Activated CD4-positive, alpha-beta T cell treated with anti-CD3 and anti-CD28 coated beads for 36 hours (primary cell): ENCODE measurements at places on chromosomes 6 and 20. TPM values are rescaled to one million over a fixed set of nuclear protein-coding genes. Genes with fewer than 3 reads are reported as not detected.

- no peak overlapping the region for H3K27ac ChIP-seq
- peaks cover 2% of the 10 kb centered on the region for H3K27me3 ChIP-seq
- DNase-seq, result no peak
Observed at GRCh38 chr20:44703183-44703925, 11.8 kb upstream of the CCN5 start.

DNA sequence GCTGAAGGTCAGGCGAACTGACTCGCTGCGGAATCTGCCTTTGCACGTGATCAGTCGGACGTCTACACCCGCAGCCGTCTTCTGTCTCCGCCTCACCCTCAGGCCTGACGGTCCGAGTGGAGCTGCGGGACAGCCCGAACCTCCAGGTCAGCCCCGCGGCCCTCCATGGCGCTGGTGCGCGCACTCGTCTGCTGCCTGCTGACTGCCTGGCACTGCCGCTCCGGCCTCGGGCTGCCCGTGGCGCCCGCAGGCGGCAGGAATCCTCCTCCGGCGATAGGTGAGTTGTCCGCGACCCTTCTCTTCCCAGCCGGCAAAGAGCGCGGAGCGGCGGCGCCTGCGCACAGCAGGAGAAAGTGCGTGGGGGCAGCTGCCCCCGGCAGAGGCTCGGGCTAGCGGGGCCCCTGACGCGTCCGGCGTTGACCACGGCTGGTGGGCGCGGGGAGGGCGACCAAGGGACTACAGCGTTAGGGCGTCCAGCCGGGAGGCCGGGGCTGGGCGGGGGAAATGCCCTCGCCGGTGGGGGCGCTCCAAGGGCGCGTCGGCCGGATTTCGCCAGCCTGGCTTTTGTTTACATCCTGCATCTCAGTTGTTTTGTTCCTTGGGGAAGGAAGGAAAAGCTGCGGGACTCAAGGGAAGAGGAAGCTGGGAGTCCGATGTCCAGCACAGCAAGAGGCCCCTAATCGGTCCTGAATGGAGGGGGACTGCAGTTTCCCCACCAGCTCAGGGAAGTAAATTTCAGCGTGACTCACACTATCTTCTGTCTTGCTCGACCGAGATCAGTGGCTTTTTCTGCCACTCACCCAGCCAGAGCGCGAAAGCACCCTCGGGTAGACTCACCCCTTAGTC, at the start of gene SMPDL3A:
TSS of gene SMPDL3A (plus strand) at position 77 of the 846 bp plus-strand sequence. CDS start at position 166, 89 bp downstream.
- H3K27ac ChIP-seq, result peak within 1 kb of the TSS; percentile 77
- peaks cover 16% of the 10 kb centered on the region for H3K4me1 ChIP-seq
- H3K27me3 ChIP-seq, result peaks cover 50% of the 10 kb centered on the region
- peak; percentile 49 for DNase-seq
- no peaks in the 10 kb centered on the region for H3K36me3 ChIP-seq

- no peaks in the 10 kb centered on the region for H3K36me3 ChIP-seq
- no peaks in the 10 kb centered on the region for H3K4me1 ChIP-seq
- no peaks in the 10 kb centered on the region for H3K27me3 ChIP-seq
- no peak for DNase-seq
- no peak overlapping the region for H3K4me3 ChIP-seq
Observed at GRCh38 chr20:54093423-54094267, 23.3 kb upstream of the BCAS1 start.

GRCh38 chr6:100346828-100347227, 117.9 kb downstream of the SIM1 start:
- H3K4me1 ChIP-seq, result no peaks in the 10 kb centered on the region
- no peaks in the 10 kb centered on the region for H3K36me3 ChIP-seq
- no peak for DNase-seq
- H3K27me3 ChIP-seq, result no peaks in the 10 kb centered on the region

DNA sequence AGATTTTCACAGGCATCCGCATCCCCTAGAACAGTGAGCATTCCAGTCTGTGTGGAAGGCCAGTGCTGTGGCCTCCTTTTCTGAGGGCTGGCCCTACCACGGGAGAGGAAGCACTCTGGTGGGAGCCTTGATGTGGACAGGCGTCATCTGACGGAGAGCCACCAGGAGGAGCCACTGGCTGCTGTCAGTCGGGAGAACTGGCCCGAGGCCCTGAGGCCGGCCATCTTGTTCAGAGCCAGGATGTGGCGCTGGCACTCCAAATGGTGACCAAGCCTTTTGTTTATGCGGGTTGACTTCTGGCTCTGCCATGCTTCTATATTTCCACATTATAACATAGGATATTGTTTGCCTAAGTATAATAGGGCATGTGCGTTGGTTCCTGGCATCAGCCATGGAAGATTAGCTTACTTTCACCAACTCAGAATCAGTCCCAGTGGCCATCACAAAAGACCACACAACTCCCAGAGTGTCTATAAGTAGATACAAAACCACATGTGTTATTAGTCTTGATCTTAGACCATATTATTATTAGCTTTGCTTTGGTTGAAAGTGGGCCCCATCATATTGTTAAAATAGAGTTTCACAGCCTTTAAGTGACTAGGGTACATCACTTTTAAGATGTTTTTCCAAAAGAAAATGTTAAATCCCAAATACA, 273.9 kb upstream of the TAB2 start:
- H3K27ac ChIP-seq, result no peak overlapping the region
- no peak overlapping the region for H3K4me3 ChIP-seq
- H3K36me3 ChIP-seq, result peaks cover 4% of the 10 kb centered on the region
- H3K4me1 ChIP-seq, result peaks cover 46% of the 10 kb centered on the region

GRCh38 chr20:14521016-14521415, 183.6 kb upstream of the FLRT3 start:
- no peak for DNase-seq
- no peaks in the 10 kb centered on the region for H3K36me3 ChIP-seq
- H3K4me3 ChIP-seq, result no peak overlapping the region
- no peaks in the 10 kb centered on the region for H3K27me3 ChIP-seq
- no peaks in the 10 kb centered on the region for H3K4me1 ChIP-seq
- no peak overlapping the region for H3K27ac ChIP-seq

- DNase-seq, result no peak
- H3K27me3 ChIP-seq, result no peaks in the 10 kb centered on the region
- no peak overlapping the region for H3K27ac ChIP-seq
- H3K4me1 ChIP-seq, result no peaks in the 10 kb centered on the region
Observed at GRCh38 chr20:25452333-25452732, 44.9 kb downstream of the GINS1 start.

DNA sequence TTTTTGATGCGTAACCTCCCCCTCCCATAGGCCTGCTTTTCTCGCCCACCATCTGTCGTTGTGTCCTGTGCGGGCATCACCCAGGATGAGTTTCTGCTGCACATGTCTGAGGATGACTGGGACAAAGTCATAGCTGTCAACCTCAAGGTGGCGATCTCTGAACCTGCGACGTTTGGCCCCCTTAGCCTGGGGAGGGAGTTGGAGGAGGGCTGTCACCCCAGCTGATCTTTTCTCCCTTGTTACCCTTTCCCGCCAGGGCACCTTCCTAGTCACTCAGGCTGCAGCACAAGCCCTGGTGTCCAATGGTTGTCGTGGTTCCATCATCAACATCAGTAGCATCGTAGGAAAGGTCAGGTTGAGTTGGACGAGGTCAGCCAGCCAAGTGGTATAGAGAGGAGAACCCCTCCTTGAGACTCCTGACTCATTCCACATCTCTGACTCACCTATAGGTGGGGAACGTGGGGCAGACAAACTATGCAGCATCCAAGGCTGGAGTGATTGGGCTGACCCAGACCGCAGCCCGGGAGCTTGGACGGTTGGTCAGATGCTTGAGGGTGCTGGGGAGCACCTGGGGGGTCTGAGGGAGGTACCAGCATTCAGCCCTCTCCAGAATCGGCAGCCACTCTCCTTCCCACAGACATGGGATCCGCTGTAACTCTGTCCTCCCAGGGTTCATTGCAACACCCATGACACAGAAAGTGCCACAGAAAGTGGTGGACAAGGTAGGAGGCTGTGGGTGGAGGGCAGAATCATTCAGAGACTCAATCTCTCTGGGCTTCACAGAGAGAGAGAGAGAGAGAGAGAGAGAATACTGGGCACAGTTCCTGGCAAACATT, 954 bp downstream of the HSD17B8 start:
- H3K4me3 ChIP-seq, result peak overlapping the region; percentile 77
- peaks cover 49% of the 10 kb centered on the region for H3K36me3 ChIP-seq
- peaks cover 68% of the 10 kb centered on the region for H3K4me1 ChIP-seq
- DNase-seq, result peak; percentile 81

DNA sequence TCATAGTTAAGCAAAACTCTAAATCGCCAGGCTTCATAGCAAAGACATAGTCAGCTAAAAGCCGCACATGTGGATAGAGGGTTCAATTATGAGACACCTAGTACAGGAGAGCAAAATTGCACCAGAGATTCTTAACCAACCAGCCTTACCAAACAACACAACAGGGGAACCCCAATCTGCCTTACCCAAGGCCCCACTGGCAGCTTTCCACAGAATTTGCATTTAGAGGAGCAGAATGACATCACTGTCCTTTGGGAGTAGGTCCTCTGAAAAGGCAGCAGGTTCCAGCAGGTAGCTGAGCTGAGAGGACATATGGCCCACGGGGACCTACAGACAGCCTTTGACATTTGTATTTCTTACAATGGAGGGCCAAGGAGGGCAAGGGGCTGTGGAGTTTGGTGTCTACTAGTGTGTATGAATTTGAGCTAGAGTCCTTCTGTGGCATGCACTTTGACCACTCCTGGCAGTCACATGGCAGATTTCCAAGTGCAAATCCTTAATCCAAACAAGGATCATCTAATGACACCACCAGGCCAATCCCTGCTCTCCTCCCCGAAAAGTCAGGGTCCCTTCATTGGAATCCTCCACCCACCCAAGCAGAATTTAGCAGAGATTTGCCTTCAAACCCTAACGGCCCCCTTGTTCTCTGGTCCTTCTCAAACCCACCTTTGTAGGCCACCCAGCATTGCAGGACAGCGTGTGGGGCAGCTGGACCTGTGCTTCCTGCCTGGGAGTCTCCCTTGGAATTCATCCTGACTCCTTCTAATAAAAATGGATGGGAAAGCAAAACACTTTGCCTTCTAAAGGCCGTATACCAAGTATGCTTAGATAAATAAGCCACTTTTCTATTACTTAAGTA, 171.2 kb upstream of the SUPT3H start:
- H3K4me1 ChIP-seq, result peaks cover 16% of the 10 kb centered on the region
- H3K27ac ChIP-seq, result no peak overlapping the region
- peaks cover 20% of the 10 kb centered on the region for H3K36me3 ChIP-seq

DNA sequence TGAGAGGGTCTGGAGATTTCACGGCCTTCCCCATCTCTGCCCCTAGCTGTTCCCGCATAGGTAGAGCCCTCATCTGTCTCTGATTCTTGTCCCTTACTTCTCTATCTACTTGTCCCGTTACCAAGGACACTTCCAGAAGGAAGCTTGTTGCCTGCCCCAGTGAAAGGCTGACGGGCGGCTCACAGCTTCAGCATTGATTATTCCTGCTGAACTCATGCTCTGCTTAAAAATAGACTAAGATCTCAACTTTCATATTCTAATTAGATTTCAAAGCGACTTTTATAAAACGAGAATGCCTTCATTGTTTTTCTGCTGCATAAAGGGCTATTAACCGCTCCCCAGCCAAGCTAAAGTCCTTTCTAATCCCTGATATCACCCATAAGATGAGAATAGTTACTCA, 31.1 kb upstream of the MAFB start:
- DNase-seq, result no peak
- no peak overlapping the region for H3K4me3 ChIP-seq
- H3K4me1 ChIP-seq, result no peaks in the 10 kb centered on the region
- no peaks in the 10 kb centered on the region for H3K36me3 ChIP-seq
- no peak overlapping the region for H3K27ac ChIP-seq

- no peak overlapping the region for H3K4me3 ChIP-seq
- DNase-seq, result no peak
- H3K4me1 ChIP-seq, result no peaks in the 10 kb centered on the region
- peaks cover 15% of the 10 kb centered on the region for H3K27me3 ChIP-seq
- no peaks in the 10 kb centered on the region for H3K36me3 ChIP-seq
Observed at GRCh38 chr6:169099411-169100202, 154.0 kb downstream of the THBS2 start.

DNA sequence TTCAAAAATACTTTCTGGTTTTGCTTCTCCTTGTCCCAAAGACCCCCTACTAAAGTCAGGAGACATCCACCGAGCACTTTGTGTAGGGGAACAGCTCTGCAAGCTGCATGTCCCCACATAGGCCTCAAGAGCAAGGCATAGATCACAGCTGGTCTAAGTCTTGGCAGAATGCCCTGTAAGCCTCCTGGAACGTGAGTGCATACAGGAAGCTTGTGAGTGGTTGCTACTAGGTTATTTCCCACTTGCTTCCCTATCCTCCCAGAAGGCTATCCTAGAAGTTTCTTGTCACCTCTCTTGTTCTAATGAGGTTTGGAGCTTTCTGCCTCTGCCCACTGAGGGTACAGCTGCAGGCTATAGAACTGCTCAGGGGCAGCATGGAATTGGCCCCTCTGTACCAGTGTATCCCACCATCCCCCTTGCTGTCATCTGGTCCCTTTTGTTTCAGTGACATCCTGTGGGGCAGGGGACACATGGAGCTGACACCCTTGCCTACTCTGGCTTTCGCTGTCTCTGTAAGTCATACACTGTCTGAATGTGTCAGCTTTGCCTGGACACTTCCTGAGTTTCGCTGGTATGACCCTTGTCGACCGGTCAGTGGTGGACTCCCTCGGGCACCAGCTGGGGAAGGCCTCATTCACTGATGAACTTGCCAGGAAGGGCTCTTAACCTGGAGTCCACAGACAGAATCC, 35.6 kb upstream of the KCNK16 start:
- no peak for DNase-seq
- no peaks in the 10 kb centered on the region for H3K36me3 ChIP-seq

DNA sequence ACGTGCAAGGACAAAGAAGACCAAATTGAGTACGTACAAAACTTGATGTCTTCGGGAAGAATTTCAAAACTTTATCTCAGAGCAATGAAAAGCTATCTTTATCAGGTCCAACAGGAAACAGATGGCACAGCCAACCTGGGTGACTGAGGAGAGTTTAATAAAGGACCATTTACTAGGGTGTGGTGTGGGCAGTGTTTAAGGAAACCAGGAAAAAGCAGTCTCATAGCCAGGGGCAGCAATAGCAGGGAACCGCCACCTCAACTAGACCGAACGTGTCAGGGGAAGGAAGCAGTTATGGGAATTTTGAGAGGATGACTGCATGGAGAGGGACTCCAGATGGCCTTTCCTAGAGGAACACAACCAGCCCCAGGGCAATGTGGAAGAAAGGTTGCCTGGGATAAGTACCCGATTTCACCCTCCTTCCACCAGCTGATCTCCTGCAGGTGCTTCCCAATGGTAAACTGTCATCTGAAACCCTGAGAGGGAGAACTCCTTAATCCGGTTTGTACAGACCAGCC, 15.2 kb upstream of the TAAR5 start:
- no peaks in the 10 kb centered on the region for H3K4me1 ChIP-seq
- no peak overlapping the region for H3K27ac ChIP-seq
- no peak overlapping the region for H3K4me3 ChIP-seq
- no peak for DNase-seq
- H3K27me3 ChIP-seq, result peaks cover 12% of the 10 kb centered on the region
- no peaks in the 10 kb centered on the region for H3K36me3 ChIP-seq

GRCh38 chr6:13480631-13481501, 6.5 kb downstream of the GFOD1 start:
- no peak overlapping the region for H3K27ac ChIP-seq
- no peak for DNase-seq
- peaks cover 18% of the 10 kb centered on the region for H3K36me3 ChIP-seq

Gene FAM184A
- total RNA-seq, result 13.8 TPM

Gene IL17A
- total RNA-seq, result 11.9 TPM

Gene NNAT
- total RNA-seq, result 0.91 TPM

Gene GTSF1L
- total RNA-seq, result not detected
